ENCODE measurements at places on chromosomes 3 and 15.

DNA sequence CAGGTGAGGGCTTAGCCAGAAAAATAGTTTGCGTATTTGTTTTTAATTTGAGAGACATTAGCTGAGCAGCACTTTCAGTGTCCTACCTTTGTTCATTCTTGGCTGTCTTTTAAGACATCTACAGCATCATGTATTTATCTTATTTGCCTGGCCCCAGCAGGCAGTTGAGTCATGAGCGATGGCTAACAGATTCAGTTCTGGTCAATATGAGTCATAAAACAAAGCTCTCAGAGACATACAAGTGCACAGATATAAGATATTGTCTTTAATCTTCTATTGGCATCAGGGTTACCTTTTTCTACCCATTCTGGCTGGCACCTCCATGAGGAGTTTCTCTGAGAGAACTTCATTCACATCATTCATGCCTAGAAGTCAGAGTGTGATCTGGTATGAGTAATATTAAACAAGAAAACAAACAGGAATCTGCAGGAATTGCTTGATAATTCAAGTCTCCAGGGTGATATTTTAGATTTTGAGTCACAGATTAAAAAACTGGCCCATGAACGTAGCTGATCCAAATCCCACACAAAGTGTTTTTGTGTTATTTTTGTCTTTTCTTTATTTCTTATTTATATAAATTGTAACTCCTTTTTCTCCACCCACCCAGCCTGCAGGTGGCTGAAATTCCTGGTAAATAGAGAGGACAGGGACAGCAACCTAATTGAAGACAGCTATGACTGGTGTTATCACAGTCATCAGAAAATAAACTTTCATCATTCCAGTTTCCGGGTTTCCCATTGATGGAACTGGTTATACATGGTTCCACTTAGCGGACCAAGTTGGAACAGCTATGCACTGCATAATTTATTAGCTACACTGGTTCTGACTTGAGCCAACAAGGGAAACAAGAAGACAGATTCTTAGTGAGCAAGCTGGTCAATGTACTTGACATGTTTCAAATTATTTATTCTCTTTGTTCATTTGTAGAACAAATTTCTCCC lies 47.3 kb downstream of the PLSCR2 start:
- DNase-seq = no peak

DNA sequence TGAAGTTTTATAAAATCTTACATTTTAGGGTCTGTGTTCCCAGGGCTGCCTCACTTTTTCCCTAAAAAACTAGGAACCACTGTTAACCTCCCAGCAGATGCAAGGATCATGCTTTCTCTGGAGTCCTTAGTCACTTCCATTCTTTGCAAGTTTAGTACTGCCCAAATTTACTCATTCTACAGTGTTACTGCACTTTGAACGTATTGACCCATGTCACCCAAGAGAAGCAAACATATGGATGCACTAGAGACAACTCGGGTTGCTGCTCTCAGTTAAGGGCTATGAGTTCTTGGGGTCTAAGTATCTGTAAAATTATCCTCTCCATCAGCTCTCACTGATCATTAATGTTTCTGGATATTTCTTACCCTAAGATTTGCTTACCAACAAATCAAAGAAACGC lies 59.0 kb downstream of the LEO1 start:
- no peak for DNase-seq

DNA sequence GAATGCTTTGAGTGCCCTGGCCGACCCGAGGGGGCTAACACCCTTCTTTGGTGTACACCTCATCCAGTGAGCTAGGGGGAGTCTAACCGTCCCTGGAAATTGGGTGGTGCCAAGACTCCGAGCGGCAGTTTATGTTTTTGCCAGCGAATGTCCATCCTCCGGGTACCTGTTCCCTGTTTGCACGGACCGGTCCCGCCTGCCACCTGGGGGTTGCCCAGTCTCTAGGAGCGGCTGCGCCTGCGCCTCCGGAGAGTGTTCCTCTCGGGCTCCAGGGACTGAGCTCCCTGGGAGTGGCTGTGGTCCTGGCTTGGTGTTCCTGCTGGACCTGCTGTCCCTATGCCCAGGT lies 913 bp upstream of the WNT7A start:
- DNase-seq = no peak

DNA sequence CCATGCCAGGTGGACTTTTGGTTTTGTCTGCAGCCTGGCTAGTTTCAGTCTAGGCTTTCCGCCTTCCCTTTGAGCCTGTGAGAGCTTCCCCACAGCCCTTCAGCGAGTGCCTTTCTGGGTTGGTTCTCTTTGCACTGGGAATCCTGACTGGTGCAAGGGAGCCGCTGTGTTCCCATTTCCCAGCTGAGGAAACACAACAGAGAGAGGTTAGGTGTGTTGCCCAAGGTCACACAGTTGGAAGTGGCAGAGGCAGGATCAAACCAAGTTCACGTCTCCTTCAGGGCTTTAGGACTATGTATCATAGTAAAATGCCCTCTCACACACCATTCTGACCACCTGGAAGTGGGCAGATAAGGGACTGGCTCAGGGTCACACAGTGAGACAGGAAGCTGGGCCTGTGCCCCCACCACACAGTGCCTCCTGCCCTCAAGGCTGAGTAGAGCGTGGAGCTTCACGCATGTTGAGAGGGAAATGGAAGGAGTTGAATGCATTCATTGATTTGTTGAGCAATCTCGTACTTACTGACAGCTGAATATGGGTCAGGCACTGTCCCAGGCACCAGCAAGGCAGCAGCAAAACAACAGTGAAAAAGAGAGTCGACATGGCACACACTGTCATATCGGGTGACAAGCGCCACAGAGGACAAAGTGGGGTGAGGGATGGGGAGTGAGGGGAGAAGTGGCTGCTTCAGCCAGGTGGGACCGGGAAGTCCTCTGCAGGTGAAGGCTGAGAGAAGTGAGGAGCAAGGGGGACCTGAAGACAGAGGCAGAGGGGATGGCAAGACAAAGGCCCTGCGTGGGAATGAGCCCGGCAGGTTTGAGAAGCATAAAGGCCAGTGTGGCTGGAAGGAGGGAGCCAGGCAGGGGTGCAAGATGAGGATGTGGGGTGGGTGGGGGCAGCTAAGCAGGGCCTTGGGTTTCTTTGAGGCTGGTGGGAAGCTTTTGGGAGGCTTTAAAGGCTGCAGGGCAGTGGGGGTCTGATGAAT lies 12.3 kb upstream of the ANPEP start:
- no peak for DNase-seq

- no peak for DNase-seq
Measured at GRCh38 chr3:167493244-167493643, 19.4 kb upstream of the SERPINI2 start.

DNA sequence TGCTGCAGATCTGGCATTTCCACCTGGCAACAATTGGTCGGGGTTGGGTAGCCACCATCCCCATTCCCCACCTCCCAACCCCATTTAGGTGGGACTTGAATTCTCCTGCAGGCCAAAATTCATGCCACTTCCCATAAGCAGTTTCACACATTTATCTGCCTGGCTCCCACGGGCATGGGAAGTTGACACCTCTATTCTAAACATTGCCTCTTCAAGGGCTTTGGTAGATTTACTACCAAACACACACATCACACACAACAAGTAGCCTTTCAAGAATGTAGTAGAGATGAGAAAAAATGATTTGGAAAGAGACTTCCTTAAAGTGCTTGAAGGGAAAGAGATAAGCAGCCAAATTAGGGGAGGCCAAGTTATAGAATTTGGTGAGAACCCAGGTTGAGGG lies 30.9 kb downstream of the ZBTB38 start:
- no peak for DNase-seq

- no peak for DNase-seq
Measured at GRCh38 chr3:72116226-72116625, 331.3 kb upstream of the PROK2 start.

DNA sequence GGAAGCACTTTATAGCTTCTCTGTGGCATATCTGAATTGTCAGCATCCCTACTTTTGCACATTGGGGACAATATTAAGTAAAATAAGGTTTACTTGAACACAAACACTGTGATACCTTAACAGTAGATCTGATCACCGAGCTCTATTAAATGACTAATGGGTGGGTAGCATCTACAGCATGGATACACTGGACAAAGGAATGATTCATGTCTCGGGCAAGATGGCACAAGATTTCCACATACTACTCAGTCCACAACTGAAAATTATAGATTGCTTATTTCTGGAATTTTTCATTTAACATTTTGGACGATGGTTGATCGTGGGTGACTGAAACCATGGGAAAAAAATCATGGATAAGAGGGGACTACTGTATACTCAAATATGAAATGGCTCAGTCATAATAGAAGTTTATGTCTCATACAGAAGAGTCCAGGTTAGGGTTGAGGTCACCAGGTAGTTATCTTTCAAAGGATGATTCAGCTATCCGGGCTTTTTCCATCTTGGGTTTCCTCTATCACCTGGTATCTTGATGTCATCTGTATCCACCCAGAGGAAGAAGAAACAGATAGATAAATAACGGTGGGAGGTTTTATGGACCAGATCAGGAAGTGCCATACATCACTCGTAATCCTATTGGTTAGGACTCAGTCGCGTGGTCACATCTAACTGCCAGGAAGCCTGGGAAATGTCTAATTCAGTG lies 320.0 kb upstream of the RARB start:
- no peak for DNase-seq

DNA sequence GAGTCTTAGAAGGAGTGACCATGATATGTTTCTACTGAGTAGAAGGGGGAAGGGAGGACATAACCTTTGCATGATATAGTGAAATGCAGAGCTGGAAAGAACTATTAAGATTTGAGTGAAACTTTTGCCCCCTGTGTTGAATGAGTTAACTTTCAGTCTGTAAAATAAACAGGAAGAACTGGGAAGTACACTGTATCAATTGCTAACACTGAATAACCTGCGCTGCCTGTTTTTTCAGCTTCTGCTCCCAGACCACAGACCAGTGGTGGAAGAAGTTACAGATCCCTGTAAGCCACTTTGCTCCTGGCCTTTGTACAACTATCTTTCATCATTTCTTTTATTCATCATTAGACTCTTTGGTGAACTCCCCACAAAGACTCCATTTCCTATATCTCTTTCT lies 3.6 kb upstream of the LRCH3 start:
- DNase-seq = no peak

GRCh38 chr3:10286596-10287295 lies 6.0 kb downstream of the GHRL start:
- DNase-seq = no peak

DNA sequence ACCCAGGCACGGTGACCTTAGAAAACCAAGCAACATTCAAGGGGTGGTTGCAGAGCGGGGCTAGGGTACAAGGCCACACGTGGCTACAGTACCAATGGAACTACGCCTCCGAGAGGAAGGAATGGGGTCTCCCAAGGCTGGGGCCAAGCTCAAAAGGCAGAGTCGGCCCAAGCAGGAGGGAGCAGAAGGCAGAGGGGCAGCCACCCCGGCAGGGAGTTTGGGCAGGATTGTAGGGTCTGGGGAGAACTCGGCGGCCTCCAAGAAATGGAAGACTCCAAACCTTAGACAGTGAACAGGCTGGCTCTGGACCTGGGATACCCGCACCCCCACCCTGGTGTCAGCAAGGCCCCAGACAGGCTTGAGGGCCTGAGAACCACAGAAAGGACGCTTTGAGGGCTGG lies 28.7 kb downstream of the ATRIP start:
- no peak for DNase-seq

- no peak for DNase-seq
Measured at GRCh38 chr3:26614006-26614685, 8.4 kb upstream of the LRRC3B start.

DNA sequence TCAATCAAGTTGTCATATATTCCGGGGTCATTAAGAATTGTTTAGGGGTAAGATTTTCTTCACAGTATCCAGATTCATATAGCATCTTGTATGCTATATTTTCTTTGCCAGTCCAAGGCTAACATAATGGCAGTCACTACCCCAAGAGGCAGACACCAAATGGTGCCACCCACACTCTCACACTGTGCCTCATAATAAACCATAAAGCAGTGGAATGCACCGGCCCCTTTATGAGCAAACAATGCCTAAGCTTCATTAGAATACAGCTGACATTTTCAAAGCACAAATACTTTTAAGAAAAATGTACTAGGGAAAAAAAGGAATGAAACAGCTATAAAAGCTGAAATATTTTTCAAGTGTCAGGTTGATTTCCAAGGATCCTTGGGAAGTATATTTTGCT lies 121.6 kb downstream of the TFDP2 start:
- DNase-seq = peak; percentile 60

DNA sequence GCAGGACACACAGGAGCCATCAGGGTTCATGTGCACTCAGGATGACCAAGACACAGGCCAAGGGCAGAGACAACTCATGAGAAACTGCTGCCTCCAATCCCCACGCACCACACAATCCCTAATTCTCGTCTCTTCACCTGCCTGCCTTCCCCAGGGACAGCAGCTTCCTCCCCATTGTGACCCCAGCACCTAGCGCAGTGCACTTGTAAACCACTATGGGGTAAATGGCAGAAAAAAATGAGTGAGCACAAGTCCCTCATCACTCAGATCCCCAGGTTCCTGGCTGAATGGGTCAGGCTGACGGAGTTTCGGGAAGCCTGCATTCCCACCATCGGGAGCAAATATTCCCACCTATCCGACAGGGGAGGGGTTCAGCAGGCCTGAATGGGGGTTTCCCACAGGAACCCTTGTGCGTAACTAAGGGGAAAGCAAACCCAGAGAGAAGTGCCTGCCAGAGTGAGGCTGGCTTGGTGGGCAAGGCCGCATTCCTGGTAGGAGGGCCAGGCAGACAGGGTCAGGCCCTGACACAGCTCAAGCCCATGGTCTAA lies 18.8 kb downstream of the PLXNB1 start:
- DNase-seq = no peak

DNA sequence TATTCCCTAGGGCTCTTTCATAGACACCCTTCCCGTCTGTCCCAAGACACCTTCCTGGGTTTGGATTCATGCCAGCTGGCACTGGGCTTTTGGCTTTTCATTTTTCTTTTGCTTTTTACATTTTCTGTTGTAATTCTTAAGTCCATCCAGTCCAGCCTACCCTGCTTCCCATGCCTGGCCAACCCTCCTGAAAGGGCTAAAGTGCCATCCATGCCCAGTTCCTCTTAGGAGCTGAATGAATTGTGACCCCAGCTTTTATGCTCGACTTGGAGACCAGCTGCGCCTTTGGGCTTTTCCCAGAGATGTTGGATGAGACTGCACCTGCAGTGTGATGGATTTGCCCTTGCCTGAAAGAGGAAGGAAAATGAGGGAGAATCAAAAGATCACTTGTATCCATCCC lies 25.8 kb downstream of the LRRN1 start:
- no peak for DNase-seq

- DNase-seq = no peak
Measured at GRCh38 chr15:20352241-20353200, 189.1 kb downstream of the GOLGA6L6 start.

GRCh38 chr15:101088788-101089578 lies 162.9 kb downstream of the CHSY1 start:
- DNase-seq = no peak

DNA sequence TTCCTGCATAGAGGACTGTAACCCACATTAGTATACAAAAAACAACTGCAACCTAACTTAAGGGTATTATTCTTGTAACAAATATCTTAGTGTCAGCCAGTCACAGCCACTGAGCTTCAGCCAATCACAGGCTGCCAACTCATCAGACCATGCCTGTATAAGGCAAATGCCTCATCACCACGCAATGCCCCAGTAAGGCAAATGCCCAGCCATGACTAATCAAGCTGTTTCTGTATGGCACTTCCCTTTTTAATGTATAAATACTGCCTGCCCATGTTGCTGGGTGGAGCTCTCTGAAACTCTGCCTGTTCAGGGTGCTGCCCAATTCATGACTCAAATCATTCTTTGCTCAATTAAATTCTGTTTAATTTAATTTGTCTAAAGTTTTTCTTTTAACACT lies 18.4 kb upstream of the GABRA5 start:
- no peak for DNase-seq

- no peak for DNase-seq
Measured at GRCh38 chr3:89455240-89455639, 347.8 kb downstream of the EPHA3 start.

Data from DMS153 (cell line).